ENCODE measurements at places on chromosomes 4 and X.

DNA sequence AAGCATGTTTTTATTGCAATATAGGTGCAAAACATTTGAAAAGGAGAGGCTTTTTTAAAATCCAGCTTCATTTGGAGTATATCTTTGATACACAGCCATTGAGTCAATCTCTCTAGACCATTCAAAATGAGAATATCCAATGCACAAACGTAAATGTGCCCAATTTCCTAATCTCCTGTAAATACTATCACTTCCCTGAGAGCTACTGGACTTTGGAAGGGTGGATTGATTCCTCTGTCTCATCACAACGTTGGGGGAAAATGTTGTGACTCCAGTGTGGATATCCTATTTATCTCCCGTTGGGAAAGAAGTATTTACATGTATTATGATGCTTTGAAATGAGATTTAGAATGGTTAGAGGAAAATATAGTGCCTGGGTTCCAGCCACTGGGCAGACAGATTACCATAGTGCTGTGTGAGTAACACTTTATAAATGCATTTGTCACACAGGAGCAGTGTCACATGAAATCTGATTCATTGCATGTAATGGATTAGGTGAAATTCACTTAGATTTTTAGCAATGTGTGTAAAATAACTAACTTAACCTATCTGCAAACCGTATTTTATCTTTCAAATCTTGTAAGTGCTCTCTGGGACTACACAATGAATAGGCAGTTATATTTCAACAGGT is 64.4 kb upstream of the VCX3A start:
- DNase-seq: no peak

DNA sequence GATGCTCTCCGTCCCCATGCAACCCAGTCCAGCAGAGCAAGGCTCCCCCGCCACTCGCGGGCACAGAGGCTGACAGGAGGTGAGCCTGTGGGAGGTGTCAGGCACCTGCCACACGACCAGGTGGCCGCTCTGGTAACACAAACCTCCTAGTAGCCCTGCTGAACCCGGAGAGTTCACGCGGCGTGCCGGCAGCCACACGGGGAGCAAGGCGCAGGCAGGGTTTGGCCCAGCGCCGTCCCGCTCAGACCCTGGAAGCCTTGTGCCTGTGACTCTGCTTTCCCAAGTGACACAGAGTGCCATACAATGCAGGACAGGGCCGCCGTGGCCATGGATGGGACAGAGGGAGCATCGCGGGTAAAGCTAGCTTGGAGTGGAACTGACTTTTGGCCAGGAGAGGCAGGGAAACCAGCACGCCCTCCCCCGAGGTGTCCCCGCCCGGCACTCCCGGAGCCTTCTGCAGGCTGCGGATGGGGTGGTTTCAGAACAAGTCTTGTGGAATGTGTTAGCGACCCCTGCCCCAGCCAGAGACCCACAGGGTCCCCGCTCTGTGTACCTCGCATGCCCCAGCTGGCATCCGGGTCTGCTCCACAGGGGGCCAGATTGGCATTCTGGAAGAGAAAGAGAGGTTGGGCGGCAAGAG is 44.7 kb upstream of the AFAP1 start:
- no peak for DNase-seq

DNA sequence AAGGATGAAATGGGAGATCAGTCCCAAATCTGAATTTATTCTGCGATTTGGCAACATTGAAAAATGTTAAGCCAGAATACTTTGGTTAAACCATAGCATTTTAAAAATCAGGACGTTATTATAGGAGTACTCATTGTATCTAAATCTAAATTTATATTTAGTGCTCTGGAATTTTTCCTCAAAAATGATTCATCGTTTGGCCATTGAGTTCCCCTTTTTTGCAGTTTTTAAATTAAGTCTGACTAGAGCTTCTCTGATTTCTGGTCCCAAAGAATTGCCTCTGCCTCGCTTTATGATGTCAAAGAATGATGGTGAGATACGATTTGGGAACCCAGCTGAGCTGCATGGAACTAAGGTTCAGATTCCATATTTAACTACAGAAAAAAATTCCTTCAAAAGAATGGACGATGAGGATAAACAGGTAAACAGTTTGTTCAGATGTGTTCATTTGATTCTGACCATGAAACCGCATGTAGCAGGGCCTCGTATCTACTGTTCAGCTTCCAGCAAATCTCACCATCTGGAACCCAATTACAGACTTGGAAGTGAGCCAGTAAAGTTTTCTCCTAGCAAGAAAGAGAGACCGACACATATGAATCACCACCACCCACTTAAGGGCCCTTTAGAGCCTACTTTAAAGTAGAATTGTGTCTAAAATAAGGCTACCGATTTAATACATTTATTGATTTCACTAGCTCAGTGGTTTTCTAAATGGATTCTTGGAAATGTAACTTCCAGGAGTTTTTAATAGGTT is 75.6 kb downstream of the REPS2 start:
- DNase-seq: no peak

- no peak for DNase-seq
Observed at GRCh38 chrX:5915783-5916182, 312.9 kb downstream of the NLGN4X start.

- no peak for DNase-seq
Observed at GRCh38 chr4:18442957-18443356, 421.4 kb upstream of the LCORL start.

DNA sequence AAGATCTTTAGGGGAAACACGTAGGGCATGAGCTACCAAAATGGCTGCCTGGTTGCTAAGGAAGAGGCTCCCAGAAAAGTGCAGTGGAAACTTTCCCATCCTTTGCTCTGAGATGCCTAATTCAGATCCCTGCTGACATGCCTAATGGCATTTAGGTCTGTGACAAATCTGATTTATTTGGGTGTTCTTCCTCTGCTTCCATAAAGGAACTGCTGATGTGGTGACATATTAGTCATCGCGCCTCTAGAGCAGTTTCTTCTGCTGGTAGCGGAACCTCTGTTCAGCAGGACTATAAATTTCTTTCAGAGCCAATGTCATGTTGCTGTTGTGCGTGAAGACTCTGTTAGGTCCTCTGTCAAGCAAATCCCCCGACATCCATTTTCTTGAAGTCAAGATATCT is 310.0 kb downstream of the PDHA2 start:
- DNase-seq: no peak

DNA sequence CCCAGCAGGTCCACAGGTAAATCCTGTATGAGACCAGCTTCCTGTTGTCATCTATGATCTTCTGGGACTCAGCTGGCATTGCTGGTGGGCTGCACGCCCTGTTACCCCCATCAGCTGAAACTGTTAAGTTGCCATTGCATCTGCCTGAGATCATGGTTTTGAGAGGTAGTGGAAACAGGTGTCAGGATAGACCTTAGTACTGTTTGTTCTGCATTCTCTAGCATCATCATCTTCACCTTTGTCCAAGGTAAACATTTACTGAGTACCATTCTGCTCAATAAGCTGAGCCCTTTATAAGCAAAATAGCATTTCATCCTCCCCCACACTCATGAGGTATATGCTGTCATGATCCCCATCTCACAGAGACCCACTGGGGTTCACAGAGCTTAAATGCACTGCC is 42.9 kb upstream of the PROM1 start:
- no peak for DNase-seq

GRCh38 chr4:11488657-11489452 is 60.2 kb upstream of the HS3ST1 start:
- no peak for DNase-seq
